Activated T-cell treated with anti-CD3 and anti-CD28 coated beads for 1 hour (primary cell): ENCODE measurements at places on chromosomes 5 and 9.

DNA sequence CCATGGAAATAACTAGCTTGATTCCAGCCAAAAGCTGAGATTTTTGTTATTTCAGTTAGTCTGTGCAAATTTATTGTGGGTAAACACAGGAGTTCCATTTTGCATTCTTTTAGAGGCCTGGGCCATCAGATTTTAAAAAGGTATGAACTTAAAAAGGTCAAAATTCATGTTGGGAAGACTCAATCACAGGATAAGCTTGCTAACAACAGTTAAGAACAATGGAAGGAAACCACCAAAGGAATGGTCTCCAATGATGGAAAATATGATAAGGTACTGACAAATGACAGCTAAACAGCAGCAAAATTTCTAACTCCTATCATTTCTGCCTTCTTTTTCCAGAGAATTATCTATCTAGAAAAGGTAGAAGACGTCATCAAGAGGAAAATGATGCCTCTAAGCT, 16.0 kb downstream of the ABITRAM start:
- DNase-seq: no peak

GRCh38 chr5:7759951-7760580, 90.9 kb downstream of the CFAP90 start:
- no peak for DNase-seq

GRCh38 chr5:100664140-100664539, 129.0 kb downstream of the FAM174A start:
- DNase-seq: no peak

- no peak for DNase-seq
Observed at GRCh38 chr9:69470186-69470977, 145.4 kb downstream of the ENTREP1 start.

GRCh38 chr9:37902131-37902530, 1.8 kb downstream of the SLC25A51 start:
- DNase-seq: no peak

DNA sequence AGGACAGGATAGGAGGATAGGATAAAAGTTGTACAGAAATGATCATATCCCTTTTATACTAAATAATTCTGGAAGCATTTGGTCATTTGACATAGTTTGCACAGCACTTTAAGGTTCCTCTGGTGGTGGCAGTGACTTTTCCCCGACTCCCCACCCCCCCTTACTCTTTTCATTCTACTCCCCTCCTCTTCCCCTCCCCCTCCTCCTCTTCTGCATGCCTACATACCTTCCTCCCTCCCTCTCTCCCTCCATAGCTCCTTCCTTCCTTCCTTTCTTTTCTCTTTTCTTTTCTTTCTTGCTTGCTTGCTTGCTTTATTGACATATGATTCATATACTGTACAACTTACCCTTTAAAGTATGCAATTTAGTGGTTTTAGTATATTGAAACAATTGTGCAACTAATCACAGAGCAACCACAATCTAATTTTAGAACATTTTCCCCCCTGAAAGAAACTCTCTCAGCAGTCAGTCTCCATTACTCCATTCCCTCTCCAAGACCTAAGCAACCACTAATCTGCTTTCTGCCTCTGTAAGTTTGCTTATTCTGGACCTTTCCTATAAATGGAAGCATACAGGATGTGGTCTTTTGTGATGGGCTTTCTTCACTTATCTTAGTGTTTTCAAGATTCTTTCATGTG, 159.0 kb downstream of the HACD4 start:
- DNase-seq: no peak
